ENCODE measurements at places on chromosomes 5 and 9.

DNA sequence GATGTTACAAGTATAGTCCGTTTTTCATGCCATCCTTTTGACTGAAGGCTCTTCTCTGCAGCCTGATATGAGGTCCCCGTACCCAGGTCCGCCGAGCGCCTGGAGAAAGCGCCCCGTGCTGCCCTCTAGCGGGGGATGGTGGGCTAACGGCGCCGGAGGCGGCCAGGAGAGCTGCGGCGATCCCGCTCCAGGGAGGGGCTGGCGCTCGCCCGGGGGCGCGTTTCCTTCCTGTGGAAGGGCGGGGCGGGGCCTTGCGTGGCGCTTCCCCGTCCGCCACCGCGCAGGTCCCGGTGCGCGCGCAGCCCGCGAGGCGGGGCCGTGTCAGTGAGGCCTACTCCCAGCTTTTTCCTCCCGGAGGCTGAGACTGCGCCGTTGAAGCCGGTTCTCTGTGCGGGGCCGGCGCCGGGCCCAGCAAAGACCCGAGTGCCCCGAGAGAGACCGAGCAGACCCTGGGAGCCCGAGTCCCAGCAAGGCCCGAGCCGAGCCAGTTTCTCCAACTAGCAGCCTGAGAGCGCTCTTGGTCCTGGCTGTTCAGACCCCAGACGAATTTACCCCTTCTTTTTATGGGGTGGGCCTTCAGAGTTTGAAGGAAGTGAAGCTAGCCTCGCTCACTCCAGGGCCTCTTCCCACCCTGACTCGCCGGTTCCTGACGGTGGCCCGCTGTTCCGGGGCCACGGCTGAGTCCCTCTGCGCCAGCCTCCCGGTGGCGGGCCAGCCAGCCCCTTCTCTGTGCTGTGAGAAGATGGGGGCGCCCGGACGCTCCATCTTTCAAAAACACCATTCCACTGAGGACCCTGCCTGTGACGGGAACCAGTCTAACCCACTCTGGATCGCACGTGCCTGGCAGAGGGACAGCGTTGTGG is 9.7 kb upstream of the PHF2 start:
- DNase-seq = peak; percentile 88

DNA sequence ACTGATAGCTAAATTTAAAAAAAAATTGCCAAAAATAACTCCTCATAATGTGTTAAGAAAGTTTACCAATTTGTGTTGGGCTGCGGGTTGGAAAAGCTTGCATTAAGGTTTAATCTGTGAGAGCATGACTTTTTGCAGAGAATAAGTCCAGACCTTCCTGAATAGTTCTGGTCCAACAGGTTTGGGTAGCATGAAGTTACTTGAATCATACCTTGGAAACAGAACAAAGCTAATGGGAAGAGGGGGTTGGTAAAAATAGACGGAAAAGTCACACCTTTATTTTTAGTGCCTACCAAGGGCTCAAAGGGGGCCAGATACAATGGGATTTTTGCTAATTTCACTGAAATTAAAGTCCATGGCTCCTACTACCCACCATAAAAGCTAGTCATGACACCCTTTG is 17.1 kb upstream of the MATR3 start:
- no peak for DNase-seq

GRCh38 chr9:34518110-34518616 is 4.6 kb downstream of the ENHO start:
- DNase-seq = no peak

GRCh38 chr5:77143998-77144836 is 57.1 kb upstream of the ZBED3 start:
- DNase-seq = peak; percentile 46

- DNase-seq = no peak
These were observed 81.4 kb downstream of the NSUN2 start for GRCh38 chr5:6551287-6551954.

DNA sequence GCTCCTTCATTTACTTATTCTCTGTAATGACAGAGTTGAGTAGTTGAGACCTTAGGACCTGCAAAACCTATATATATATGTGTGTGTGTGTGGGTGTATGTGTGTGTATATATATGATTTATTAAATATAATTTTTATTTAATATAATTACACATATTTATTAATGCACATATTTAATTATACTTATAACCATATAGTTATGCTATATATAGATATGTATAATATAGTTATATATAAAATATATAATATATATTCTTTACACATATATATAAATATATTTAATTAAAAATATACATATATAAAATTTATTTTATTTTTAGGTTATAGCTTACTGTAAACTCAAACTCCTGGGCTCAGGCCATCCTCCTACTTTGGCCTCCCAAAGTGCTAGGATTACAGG is 23.7 kb downstream of the ACER2 start:
- DNase-seq = no peak

DNA sequence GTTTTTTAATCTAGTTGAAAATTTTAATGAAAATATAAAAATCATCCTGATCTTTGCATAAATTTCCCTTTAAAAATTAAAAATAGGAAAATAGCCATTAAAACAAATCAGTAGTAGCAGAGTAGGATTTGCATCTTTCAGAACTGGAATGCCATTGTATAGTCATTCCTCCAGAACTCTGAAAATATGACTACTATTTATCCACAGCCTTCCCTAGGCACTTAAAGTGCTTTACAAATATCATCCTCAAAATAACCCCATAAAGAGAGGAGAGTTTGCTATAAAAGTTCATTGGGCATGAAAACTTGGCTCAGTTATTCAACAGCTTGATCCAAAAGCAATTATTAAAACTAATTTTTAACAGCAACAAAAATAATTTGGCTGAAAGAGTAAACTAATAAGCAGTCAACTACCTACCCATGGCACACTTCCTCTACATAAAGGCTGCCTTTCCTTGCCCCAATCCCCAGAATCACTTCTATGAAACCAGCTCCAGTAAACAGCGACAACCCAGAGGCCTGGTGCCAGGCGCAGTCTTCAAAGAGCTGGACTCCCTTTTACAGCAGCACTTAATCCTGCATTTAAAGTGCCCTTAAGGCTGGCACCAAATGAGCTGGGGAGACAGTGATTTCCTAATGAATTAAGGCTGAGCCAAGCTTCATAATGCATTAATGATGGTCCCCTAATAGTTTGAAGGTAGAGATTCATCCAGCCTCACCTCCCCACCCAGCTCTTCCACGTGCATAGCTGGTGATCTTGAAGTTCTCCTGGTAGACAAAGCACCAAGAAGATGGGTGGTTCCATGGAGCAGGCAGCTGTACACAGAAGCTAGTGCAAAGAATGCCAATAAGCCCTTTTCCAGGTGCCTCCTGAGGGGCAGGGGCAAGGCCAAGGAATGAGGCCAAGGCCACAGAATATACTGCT is 36.1 kb downstream of the LHFPL2 start:
- DNase-seq = no peak

- no peak for DNase-seq
These were observed 299.5 kb downstream of the SLIT3 start for GRCh38 chr5:169001394-169001793.

- no peak for DNase-seq
These were observed 57.2 kb downstream of the COL5A1 start for GRCh38 chr9:134698587-134699342.

DNA sequence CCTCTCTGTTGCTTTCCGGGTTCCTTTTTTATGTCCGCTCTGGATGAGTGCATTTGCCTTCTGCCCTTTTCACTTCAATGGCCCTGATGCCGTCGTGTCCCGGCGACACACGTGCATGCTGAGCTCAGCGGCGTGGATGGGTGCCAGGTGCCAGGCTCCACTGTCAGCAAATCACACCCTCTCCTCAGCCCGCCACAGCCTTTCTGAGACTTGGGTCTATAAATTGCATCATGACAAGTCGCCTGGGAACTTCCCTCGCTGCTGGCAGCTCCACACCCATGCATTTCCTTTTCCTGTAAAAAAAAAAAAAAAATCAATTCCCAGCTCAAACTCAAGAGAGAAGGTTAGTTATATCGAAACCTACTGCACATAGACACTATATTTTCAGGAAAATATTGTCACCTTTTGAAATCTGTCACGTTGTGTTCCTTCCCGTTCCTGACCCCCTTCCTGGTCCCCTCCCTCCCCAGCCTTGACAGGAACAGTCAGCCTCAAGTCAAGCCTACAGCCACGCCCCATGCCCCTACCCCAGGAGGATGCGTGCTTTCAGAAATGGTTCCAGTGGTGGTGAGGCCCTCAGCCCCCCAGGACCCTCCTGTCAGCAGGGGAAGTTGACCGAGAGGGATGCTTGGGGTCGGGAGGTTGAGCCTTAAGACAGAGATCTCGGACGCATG is 110.3 kb upstream of the PTCH1 start:
- DNase-seq = no peak

GRCh38 chr5:18736051-18736398 is 1101.8 kb downstream of the TAF11L14 start:
- DNase-seq = no peak

DNA sequence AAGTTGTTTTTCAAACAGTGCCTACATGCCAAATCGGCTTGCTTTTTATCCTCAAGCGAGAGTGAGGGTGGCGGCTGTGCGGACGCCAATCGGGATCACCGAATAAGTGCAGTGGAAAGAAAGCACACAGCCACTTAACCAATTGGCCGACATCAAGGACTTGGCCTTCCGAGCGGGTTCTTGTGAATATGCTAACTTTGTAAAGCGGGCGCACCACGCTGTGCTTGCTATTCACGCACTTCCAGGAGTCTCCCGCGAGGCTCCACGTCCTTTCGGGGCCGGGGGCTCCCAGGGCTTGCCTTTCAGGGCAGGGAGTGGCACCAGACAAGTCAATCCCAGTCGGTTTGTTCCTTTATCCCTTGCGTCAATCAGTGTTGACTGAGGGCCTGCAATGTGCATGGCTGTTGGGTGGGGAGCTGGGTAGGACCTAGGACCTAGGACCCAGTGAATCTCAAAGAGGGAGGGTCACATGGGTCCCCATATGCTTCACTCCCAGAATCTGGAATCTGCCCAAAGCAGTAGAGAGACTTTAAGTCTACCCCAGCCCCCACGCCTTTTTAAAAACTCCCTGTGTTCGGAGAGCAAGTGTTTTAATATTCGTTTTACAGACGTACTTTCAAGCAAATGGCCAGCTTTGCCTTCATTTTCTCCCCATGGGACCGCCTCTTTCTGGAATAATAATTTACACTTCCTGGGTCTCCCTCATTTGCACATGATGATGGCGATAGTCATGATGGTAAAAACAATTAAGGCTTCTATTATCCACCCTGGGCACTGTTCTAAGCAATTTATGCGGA is 2.0 kb upstream of the GCNT4 start:
- no peak for DNase-seq

GRCh38 chr9:20408513-20408912 is 213.8 kb downstream of the MLLT3 start:
- DNase-seq = peak; percentile 24
